ENCODE measurements at places on chromosomes 7 and 10.

- peak; percentile 33 for DNase-seq
Measured at GRCh38 chr10:131453721-131454634, 142.5 kb upstream of the TCERG1L start.

- no peak for DNase-seq
Measured at GRCh38 chr7:54091322-54091721, 450.9 kb upstream of the VSTM2A start.

GRCh38 chr7:116740755-116741462, 68.9 kb downstream of the MET start:
- DNase-seq = no peak

DNA sequence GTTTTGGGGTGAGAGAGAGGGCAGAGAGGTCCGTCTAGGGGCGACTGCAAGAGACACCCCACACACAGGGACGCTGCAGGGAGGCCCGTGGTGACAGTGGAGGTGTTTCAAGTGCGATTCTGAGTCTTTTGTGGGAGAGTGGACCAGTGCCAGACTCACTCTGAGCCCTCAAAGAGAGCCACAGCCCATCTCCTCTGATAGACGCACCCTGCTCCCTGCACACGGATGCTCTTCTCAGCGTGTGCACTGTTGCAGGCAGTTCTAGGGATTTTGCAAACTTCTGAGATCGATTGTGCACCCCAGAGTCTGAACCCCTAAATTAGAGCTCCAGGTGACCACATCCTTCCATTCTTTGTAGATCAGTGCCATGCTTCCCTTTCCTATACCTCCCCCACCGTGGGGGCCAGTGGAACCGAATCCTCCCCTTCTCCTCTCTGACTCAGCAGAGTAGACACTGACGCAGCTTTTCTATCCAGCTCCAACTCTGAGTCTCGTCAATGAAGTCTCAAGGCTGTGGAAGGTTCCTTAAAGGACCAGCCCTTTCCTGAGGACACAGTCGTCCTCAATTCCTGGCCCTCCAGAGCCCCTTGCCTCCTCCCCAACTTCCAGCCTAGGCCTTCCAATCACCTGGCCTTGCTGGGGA, 83.8 kb downstream of the TMEM130 start:
- no peak for DNase-seq

- DNase-seq = no peak
Measured at GRCh38 chr7:21886396-21886795, 59.3 kb downstream of the CDCA7L start.

DNA sequence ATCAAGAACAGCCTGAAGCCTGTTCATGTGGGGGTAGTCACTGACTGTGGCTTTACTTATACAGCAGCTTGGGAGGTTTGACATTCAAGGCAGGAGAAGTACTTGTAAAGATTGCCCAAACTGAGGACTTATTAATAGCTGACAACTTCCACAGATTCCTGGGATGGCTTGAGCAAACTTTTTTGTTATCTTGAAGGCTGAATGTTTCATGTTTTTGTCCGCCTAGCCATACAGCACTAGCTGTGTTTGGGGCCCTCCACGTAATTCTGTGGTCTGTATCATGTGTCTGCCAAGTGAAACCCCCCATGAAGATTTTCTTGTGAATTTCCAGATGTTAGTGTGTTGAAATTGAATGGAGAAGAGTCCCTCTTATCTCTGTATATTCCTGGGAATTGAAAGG, 38.6 kb downstream of the FAS start:
- DNase-seq = no peak

- DNase-seq = no peak
Measured at GRCh38 chr10:120270906-120271305, 186.1 kb upstream of the PLPP4 start.

GRCh38 chr7:95454438-95455045, 19.7 kb upstream of the PON2 start:
- no peak for DNase-seq

DNA sequence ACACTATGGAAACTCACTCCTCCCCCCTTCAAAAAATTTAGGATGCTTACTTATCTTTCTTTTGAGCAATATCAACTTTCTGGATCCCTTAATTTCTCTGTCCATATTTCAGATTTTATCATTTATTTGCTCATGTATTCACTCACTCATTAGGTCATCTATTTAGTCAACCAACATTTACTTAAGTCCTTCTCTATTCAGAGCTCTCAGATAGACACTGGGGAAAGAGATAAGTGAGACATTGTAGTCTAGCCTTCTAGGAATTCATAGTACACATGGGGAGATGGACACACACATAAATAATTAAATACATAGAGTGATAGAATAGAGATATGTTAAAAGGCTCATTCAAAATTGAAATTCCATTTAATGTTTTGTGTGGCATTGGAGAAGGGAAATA, 9.2 kb downstream of the CPN1 start:
- DNase-seq = no peak

DNA sequence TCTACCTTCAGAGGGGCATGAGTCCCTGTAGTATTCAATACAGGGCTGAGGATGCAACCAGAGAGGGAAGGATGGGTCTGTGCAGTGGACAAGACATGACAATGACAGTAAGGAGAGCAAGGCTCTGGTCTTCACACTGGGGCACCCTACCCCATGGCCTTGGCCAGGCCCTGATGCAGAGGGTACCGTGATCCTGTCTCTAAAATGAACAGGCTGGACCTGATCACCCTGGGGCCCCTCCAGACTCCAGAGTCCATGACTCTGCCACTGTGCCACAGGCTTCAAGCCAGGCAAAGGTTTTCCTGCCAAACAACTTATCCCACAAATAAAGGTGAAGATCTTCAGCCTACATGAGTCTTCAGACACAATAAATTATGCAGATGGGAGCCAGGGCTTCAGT, 4.9 kb downstream of the MAT1A start:
- no peak for DNase-seq

DNA sequence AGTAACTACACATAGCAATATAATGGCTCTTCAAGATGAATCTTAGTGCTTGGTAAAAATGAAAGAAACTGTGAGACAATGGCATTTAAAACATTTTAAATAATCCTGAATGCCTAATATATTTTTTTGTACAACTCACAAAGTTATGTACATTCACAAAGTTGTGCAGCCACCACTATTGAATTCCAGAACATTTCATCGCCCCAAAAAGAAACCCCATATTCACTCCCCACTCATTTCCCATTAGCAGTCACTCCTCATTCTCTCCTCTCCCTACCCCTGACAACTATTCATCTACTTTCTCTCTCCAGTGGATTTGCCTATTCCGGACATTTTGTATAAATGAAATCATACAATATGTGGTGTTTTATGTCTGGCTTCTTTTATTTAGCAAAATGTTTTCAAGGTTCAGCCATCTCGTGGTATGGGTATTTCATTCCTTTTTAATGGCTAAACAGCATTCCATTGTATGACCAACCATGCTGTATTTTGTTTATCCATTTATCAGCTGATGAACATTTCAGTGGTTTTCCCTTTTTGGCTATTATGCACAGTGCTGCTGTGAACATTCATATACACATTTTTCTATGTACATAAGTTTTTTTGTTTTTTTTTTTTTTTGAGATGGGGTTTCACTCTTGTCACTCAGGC, 34.7 kb downstream of the ENTPD7 start:
- no peak for DNase-seq

DNA sequence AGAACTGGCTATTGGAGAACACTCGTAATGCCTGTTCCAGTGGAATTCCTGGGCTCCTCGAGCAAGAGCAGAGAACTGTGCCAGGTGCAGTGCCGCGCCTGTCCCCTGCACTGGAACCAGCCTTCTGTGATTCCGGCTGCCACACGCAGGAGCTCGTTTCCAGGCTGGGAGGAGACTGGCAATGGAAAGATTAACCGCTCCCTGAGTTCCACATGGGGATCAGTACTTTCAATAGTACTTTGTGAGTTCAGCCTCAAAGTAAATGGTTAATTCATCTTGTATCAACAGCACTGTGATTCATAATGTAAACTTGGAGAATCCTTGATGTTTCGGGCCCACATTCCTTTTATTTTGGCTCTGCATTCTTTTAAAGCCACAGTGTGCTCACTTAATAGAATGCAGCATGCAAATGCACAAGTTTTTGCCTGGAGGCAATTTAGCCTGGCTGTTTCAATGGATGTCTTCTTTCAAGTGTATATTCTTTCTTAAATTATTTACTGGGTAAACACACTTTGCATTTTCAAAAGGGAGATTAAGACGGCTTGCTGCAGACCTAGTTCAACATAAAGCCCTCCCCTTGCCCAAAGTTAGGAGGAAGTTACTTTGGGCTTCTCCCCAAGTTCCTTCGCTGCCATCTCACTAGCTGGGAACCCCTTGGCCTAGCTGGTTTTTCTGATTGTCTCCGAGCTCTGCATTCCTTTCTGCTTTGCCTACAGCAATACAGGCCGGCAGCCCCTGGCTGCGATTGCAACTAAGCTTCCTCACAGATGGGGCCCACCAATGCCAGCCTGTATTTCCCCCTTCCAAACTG, 138.1 kb upstream of the TCF7L2 start:
- DNase-seq = no peak

- no peak for DNase-seq
Measured at GRCh38 chr10:101887775-101888174, 44.2 kb upstream of the KCNIP2 start.

DNA sequence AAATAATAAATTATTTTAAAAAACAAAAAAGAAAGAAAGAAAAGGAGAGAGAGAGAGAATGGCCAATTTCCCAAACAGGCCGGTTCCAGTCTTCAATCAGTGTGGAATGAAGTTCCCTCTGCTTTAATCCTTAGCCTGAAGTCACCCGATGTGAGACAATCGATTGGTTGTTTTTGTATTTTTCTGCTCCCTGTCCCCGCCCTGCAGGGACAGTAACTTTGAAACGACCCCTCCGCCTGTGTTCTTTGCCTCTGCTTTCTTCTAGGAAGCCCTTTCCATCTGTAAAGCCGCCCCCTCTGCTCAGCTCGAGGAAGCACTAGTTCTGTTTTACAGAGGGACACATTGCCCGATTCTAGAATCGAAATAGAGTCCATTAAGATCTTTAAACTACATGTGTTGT, 33.4 kb downstream of the FOXL3 start:
- no peak for DNase-seq

All from stimulated activated CD8-positive, alpha-beta memory T cell treated with anti-CD3 and anti-CD28 coated beads, Interleukin-4, amount 100 ng/mL, for 24 hours (primary cell).